ENCODE measurements at places on chromosomes 12 and 14.
A peak's percentile ranks its signal among the peaks of the same experiment; 100 is the strongest.

DNA sequence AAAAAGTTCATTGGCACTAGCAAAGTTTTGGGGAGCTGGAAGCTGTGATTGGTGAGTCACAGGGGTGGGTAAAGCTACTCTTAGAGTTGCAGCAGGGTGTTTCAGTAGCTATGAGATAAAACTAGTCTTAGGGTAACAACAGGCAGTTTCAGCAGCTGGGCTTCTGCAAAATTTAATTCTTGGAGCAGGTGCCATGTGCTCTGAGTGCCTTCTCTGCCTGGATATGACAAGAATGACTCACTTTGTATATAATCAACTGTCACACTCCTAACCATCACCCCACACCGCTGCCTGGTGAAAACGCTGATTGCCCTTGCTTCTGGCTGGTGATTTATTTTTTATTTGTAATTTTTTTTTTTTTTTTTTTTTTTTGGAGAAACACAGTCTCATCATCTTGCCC lies 10.5 kb upstream of the PLBD2 start:
- no peak for DNase-seq

DNA sequence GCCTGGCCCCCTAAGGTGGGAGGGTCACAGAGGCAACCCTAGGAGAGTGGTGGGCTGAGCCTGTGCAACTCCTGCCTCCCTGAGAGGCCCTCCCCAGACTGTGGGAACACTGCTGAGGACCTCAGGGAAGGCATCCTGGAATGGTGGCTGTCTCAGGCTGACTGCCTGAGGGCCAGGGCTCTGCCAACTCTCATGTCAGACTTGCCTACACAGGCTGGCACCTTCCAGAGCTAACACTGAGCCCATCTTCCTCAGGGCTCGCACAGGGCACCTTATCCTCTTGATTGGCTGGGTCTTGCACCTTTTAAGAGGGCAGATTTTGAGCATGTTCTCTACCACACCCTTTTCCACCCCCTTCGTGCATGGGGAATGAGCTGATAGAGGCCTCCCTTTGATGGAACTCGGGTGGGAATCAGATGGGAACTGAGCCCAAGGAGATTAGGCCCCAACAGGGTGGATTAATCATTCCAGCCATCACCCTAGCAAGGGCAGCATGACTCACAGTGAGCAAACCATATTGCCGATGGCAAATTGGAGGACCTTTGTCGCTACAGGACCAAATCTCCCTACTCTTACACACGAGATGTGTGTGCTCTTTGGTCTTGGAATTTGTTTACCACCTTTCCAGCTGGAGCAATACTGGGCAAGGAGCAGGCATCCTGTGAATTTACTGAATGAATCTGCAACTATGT lies 702.8 kb downstream of the VRK1 start:
- no peak for DNase-seq

GRCh38 chr12:29226616-29227015 lies 77.5 kb downstream of the FAR2 start:
- no peak for DNase-seq

DNA sequence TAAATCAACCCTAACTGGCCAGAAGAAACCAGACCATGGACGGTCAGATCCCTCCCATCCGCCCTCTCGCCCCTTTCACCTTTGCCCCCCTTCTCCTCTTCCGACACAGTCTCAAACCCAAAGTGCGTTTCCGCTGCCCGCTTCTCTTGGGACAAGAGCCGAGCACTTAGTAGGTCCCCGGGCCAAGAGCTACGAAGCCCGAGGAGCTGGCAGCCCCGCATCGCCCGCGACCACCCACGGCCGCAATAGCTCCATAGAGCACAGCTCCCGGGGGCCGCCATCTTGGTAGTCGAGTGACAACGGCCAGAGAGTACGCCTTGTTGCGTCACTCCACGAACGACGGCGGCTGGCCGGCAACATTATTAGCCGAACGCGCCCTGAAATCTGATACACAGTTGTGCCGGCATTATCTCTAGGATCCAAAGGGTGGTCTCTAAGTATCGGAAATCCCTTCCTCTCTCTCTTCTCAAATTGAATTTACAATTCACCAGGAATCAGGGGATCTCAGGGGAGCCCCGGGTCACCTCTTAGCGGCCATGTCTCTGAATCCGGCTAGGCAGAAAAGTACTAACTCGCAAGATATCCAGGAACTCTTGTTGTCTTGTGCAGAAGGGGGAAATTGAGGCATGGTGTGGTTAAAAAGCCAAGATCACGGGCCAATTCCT lies at the start of gene COQ5:
TSS of gene COQ5 (minus strand) at position 298 of the 665 bp plus-strand sequence. CDS start at position 281, 17 bp downstream.
- peak; percentile 90 for DNase-seq

DNA sequence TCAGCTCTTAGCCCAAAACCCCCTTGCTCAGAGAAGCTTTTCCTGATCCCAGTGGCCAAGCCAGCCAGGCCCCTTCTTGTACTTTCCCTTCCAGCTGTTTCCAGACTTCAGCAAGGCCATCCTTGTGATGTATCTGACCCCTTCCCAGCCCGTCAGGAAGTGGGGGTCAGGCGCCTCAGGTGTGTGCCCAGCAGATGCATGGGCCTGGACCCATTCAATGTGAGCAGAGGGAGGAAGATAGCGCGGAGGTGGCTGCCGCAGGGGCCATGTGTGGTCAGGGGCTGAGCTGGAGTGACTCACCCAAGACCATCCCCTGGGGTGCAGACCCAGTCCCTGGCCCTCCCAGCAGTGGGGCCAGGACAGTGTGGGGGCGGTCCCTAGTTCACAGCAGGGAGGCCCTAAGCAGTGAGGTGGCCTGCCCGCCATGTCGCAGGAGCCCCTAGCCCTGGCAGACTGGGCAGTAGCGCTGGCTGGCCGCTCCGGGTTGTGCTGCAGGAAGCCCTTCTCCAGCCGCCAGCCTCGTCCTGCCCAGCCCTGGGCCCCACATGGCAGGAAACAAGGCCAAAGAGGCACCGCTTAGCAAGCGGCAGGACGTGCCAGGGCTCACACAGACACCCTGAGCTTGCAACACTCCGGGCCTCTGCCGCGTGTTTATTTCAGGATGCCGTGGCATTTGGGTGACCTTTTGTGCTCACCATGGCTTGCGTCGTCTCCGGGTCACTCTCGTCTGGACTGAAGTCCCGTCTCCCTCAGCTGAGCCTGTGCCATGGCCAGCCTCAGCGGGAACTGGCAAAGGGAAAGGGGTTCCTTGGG lies 12.0 kb downstream of the ADSS1 start:
- no peak for DNase-seq

DNA sequence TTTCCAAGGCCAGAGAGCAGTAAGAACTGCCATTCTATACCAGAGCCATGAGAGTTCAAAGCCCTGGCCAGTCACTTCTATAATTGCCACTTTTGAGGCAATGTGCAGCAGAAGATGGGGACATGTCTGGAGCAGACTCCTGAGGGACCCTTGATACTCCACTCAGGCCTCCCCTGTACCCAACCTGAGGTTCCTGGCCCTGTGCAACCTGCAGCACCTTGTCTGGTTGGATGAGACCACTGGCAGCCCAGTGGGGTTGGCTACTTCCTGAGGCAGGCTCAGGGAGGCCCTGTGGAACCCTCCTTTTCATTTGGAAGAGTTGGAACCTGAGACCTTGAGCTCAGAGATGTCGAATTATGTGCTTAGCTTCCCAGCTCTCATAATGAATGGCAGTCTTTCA lies 54.4 kb downstream of the GALNT16 start:
- no peak for DNase-seq

Data from NCI-H510A treated with DMSO at 0.1 percent for 48 hours (cell line).